ENCODE measurements at places on chromosomes 11 and 22. TPM values are rescaled to one million over a fixed set of nuclear protein-coding genes. Genes with fewer than 3 reads are reported as not detected.

The OR5AP2 gene
- not detected for total RNA-seq

DNA sequence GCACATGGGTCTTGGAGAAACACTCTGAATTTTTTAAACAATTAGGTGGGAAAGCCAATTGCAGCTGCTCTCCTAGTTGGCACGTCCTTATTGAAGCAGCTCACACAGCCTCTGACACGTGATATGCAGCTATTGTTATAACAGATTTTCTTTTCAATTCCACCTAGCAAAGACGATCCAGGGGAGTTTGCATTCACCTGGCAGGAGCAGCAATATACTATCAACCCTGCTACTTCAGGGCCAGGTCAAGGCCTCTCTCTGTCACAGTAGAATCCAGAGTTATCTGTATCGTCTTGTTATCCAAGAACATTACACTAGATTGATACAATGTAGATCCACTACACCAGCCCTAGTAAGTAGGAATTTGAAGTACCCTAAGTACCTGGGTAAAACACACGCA is 8.3 kb downstream of the KRTAP5-11 start:
- no peak for DNase-seq

The SYCE3 gene
- not detected for total RNA-seq

The RASD2 gene
- total RNA-seq = 9.4 TPM

DNA sequence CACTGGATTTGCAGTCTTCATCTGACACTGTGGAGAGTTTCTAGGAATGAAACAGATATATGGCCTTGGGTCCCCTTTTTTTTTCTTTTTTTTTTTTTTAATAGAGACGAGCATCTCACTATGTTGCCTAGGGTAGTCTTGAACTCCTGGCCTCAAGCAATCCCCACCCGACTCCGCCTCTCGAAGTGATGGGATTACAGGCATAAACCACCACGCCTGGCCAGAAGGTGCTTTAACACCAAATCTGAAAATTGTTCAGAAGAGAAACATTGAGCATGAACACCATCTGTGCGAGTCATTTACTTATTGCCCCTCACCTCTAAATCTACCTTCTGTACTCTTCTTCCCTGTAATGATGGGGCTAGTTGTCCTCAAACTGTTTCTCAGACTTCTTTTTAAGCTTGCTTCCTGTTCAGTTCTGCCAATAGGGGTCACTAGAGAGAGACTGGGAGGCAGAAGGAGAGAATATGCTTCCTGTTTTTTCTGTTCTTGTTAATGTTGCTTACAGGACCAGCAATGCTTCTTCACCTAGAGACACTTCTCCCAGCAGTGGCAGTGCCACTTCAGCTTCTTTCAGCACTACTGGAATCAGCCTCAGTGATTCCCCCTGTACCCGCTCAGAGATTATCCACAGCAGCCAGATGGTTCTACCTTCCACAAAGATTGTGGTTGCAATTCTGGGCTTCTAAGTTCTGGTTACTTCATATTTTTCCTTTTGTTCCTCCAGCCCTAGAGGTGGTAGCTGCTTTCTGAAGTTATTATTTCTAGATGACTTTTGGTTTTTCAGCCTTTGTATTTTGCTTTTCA is 20.8 kb upstream of the ZBED5 start:
- no peak for DNase-seq

GRCh38 chr11:104999721-105000120 is 23.2 kb downstream of the CASP5 start:
- no peak for DNase-seq

DNA sequence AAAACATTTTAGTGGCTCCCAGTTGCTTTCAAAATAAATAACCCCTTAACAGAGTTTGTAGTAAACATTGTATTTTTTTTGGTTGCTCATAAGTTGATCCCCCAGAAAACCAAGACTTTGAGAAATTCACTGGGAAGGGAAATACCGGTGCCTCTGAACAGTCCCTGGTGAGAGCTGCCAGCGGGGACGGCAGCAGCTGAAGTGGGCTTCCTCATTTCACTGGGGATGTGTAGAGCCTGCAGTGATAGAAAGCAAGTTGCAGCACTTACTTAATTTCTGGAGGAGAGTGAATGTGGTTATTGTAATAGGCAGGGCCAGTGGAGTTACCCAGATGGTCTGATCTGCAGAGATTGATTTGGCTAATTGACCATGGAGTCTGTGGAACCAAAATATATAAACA is 18.6 kb upstream of the MCHR1 start:
- DNase-seq = no peak

DNA sequence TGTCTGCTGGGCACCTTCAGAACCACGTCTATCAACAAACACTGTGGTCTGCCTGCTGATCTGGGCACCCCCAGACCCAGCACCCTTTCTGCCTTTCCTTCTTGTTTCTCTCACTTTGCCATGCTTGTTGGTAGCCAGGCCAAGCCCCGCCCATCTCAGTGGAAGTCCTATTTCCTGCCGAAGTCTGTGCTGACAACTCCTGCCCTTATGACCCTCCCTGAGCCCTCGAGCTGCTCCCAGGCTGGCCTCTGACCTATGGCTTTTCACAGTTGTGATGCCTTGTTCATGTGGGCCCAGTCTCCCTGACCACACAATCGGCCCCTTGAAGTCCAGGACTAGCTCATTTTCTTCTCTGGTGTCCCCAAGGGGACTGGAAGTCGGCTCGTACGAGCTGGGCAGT is 132.1 kb downstream of the DSCAML1 start:
- no peak for DNase-seq

GRCh38 chr22:29637181-29637580 is 33.7 kb downstream of the NF2 start:
- DNase-seq = no peak

- no peak for DNase-seq
These were observed 356.2 kb downstream of the GRM5 start for GRCh38 chr11:88709567-88709966.

DNA sequence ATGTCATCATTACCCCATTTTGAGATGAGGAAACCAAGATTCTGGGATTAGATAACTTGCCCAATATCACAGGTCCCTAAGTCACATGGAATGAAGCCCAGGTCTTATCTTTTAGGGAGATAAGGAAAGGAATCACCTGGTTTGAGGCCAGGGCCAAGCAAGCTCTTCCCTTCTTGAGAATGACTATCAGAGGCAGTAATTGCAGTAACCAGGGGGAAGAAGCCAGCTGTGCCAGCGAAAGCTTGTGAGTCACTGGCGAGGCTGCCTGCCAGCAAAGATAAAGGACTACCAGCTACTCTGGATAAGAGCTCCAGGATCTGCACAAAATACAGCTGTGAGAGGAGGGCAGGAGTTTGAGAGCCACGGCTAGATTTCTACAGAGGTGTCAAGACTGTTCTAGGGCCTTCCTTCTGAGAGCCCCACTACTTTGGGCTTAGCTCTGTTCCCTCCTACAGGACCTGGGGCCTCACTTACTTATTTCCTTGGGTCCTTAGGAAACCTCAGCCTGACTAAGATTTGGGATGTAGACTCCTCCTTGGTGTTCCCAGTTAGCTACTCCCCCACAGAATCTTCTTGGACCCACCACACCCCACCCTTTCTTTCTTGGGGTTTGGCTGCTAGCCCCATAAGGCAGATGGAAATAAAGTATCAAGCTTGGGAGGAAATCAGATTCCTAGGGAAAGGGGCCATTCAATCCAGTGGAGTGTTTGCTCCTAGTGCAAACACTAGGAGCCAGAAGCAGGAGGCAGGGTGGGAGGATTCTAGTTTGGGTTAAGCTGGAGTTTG is 9.7 kb upstream of the CCKBR start:
- DNase-seq = peak; percentile 84

GRCh38 chr11:113141010-113141409 is 173.4 kb upstream of the TTC12 start:
- DNase-seq = no peak

GRCh38 chr22:29621761-29622526 is 18.5 kb downstream of the NF2 start:
- DNase-seq = no peak

DNA sequence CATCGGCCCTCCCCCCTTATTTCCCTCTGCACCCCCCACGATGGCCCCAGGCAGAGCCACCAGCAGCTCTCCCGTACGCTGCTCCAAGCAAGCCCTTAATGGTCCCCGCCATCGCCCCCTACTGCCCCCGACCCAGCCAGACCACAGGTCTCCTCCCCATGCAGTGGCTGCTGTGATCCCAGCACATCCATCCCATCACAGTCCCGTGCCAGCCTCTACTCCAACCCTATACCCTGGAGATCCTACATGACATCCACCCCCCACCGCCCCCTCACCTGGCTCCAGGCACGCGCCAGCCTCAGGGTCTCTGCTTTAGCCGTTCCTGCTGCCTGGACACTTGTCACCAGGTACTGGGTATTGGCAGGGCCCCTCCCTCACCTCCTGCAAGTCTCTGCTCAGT is 85.8 kb upstream of the RTL6 start:
- DNase-seq = peak; percentile 6

- no peak for DNase-seq
These were observed 709 bp downstream of the FTH1 start for GRCh38 chr11:61966734-61967115.

The C1QTNF4 gene
- total RNA-seq = 0.48 TPM

- no peak for DNase-seq
These were observed 128.7 kb downstream of the TRIM44 start for GRCh38 chr11:35791088-35791958.

The MOGAT2 gene
- total RNA-seq = 0.13 TPM

GRCh38 chr11:15670520-15671070 is 555.9 kb downstream of the INSC start:
- DNase-seq = no peak

The CARD10 gene
- total RNA-seq = 8.3 TPM

DNA sequence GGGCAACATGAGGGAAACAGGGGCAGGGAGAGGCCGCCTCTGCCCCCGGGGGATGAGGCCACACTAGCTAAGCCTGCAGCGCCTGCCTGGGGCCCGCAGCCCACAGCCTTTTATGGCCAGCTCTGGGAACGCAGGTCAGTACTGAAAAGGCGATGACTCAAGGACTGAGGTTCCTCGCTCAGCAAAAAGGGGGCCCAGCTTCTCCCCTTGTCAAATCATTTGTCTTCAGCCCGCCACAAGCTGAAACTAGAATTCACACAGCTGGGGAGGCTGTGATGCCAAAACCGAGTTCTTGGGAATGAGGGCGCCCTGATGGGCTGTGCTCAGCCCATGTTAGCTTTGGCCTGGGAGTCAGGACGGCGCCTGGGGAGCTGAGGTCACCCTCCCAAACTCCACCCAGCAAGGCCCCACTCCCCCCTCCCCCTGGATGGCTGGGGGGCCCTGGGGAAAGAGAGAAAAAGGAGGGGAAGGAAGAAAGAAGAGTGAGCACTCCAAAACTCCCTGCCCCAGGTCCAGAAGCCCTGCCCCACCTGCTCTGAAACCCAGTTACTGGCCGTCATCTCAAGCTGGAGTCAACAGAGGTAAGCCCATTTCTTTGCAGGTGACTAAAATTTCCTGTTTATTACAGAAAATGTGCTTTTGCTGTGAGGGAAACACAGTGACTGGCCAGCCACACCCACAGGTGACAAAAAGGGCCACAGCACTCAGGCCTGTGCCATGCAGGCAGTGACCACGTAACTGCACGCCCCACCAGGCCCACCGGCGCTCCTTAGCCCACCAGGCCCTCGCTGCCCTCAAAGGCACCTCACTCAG is 13.7 kb downstream of the EHD1 start:
- peak; percentile 86 for DNase-seq

DNA sequence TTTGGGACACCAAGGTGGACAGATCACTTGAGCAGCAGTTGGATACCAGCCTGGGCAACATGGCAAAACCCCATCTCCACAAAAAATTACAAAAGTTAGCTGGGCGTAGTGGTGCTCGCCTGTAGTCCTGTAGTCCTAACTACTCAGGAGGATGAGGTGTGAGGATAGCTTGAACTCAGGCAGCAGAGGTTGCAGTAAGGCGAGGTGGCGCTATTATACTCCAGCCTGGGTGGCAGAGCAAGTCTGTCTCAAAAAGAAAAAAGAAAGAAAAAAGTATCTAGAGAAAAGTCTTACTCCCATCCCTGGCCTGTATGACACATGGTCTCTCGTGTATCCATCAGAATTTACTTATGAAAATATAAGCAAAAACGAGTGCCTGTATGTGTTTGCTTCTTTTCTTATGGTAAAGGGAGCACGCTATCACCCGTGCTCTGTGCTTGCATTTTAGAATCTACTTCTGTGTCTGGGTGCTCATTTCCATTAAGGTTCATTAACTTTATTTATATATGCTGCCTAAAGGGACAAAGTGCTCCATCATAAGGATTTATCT is 15.4 kb upstream of the CPT1A start:
- no peak for DNase-seq

DNA sequence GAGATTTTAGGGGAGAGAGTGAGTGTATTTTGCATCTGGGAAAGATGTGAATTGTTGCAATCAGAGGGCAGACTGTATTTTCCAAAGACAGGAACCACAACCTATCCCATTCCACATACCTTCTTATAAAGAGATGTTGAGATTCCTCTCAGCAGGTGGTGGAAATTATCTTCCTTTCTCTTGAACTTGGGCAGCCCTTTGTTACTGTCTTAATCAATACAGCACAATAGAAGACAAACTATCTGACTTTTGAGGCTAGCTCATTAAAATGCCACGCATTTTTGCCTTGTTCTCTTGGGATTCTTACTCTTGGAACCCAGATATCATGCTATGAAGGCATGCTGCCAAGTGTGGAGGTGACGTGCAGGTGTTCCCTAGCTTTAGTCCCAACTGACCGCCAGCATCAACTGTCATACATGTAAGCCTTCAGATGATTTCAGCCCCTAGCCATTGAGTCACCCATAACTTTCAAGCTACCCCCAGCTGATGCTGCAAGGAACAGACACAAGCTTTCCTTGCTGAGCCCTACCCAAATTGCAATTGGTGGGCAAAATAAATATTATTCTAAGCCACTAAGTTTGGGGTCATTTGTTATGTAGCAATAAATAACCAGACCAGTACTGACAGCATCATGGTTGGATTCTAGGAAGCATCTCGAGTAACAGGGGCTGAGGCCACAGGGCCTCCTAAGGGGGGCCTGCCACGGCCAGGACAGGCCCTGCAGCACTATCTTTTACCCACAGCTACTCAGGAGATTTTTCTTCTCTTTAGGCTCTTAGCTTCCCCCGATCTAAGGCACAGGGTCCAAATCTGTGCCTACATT is 63.0 kb downstream of the RPL27A start:
- DNase-seq = no peak

GRCh38 chr11:123481640-123482039 is 51.6 kb downstream of the GRAMD1B start:
- no peak for DNase-seq

The OR52B2 gene
- total RNA-seq = not detected

- DNase-seq = no peak
These were observed 5.4 kb downstream of the APIP start for GRCh38 chr11:34910817-34911216.

DNA sequence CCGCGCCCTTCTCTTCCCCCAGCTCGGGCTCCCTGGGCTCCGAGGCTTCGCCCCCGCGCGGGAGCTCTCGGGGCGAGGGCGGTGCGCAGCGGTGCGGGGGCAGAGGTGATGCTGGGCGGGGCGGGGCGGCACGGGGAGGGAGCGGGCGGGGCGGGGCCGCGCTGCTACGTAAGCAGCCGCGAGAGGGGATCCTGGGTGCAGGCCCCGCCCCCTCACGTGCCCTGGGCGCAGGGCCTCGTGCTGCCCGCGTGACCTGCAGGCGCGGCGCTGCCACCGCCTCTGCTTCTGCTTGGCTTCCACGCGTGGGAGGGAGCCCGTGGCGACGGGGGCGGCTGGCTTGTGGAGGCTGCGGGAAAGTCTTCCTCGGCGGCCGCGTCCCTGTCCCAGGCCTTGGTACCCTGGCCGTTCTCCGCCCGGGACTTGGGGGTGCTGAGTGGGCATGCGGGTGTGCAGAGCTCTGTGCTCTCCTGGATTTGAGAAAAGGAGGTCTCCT is 132.6 kb upstream of the HSD17B12 start:
- DNase-seq = peak; percentile 43

The OR1S2 gene
- total RNA-seq = not detected

All from Right ventricle myocardium superior (tissue), 1 donor.